Activated naive CD4-positive, alpha-beta T cell treated with anti-CD3 and anti-CD28 coated beads, Interleukin-2, amount 50 U/mL, for 72 hours (primary cell): ENCODE measurements at places on chromosomes 5 and 9. TPM values are rescaled to one million over a fixed set of nuclear protein-coding genes. Genes with fewer than 3 reads are reported as not detected.

GABRG2 gene
- total RNA-seq: not detected

CXCL14 gene
- total RNA-seq: not detected

KIF27 gene
- 4.7 TPM for total RNA-seq

DNA sequence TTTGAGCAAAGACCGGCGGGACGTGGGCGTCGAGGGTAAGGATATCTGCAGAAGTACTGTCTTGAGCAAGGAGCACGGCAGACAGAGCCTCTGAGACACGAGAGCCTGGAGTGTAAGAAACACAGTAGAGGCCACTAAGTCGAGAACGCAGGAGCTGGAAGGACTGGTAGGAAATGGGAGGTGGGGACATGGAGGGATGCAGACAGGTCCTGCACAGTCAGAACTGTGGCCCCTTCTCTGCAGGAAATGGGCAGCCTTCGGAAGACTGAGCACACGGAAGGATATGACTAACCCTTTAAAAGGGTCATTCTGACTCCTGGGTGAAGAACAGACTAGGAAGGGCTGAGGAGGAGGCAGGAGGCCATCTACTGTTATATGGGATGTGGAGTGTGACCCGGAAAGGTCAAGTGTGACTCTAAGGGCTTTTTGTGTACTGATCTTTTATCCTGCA lies 1.4 kb upstream of the CAMSAP1 start:
- DNase-seq: no peak

DNA sequence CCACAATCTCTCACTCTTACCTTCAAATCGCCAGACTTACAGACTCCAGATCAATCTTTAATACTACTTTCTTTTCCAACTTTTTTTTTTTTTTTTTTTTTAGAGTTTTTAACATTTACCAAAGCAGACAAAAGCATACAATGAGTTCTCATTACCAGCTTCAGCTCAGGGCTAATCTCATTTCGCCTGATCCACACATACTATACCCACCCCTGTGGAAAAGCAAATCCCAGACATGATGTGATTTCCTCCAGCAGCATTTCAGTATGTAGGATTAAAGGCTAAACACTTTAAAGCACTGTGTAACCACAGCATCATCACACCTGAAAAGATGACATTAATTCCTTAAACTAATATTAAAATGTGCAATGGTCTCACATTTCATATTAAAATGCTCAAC lies 138.8 kb upstream of the RETREG1 start:
- no peak for DNase-seq

DNA sequence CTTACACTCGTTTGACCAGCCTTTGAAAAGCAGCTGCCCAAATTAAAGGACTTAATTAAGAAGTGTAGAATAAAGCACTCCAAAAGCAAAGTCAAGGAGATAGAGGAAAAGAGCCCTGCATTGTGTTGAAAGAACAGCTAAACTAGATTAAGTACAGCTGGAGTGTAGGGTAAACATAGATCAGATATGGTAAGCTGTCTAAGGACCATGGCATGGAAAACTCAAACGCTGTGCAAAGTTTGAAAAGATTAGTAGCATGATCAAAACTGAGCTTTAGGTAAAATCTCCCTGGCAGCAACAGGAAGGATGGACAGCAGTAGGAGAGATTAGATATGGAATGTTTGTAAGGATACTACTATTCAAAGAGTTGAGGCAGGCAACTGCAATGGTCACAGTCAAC lies 55.4 kb downstream of the BNC2 start:
- DNase-seq: no peak

DNA sequence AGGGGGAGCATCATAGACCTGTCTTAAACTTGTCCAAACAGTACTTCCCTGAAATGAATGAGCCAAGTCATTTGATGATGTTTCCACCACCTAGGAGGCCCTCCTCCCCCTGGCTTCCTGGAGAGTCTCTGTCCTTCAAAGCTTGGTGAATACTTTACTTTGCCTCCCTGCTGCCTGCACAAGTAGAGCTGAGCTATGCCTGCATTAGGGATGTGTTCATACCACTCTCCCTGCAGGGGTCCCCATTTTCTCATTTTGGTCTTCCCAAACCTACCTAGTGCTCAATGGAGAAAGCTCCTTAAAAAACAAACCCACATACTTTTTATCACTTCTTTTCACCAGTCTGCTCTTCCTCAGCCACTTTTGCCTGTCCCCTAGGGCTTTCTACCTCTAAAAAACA lies 7.7 kb downstream of the CCNI2 start:
- DNase-seq: no peak

- no peak for DNase-seq
Measured at GRCh38 chr9:9892217-9892616, 720.6 kb downstream of the PTPRD start.

DNA sequence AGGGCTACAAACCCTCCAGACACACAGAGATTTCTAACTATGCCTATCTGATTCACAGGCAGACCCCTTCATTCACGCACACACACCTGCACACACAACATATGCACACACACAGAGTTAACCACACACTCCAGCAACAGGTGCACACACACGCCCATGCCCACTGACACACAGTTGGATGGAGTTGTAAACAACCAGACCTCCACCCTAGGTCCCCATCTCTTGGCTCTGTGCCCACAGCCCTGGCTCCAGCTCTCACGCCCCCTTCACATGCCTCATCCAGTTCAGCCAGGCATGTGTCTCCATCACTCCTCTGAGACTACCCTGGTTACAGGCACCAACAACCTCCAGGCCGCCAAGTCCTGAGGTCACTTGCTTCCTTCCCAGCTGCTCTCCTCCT lies 61.1 kb downstream of the PSD2 start:
- no peak for DNase-seq
